T1000 (cell line): ENCODE measurements at places on chromosomes 4 and X.

GRCh38 chr4:4985844-4986243, 33.4 kb downstream of the CYTL1 start:
- DNase-seq, result no peak

GRCh38 chr4:12178614-12179610, 750.2 kb upstream of the HS3ST1 start:
- no peak for DNase-seq

DNA sequence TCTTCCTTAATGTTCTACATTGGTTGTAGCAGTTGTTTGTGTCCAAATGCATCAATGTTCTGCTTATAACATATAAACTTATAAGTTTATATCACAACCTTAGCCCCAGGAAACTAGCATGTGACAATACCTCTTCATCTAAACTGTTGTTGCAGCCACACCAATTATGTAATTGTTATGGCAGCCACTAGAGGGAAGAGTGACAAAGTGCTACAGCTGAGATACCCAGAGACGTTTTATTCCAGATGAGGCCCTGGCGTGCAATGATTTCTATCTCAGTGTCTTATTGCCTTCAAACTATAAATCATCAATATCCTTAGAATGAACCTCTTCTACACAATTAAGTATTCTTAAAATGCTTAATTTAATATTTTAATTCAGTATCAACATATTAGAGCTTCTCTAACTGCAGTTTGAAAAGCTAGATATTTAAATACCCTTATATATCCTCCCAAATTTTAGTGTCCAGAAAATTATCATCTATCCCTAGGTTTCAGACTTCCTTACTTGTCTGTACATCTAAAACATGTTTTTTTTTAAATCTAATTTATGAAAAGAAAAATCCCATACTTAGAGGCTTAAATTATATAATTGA, 171.6 kb downstream of the PCDH10 start:
- DNase-seq, result no peak

- no peak for DNase-seq
Observed at GRCh38 chrX:16718824-16719333, 533 bp upstream of the SYAP1 start.

- DNase-seq, result no peak
Observed at GRCh38 chr4:122731676-122732075, 828 bp upstream of the BBS12 start.

GRCh38 chr4:3860061-3860912, 94.1 kb downstream of the ADRA2C start:
- no peak for DNase-seq

DNA sequence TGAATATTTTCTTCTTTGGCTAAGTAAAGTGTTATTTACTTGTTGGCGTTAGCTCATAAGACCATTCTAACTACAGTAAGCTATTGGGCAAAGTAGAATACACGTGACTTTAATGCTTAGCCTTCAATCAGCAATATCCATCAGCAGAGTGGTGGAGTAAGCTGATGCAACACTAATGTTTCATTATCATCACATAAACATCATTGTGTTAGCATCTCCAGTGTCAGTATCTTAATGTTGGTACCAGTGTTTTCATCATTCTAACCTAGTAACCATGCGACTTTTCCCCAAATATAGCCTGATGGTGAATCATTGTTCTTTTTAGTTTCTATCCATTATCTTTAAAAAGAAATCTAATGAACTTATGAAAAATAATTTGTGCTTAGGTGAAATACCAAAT, 48.5 kb downstream of the APOOL start:
- DNase-seq, result no peak
